ENCODE measurements at places on chromosomes 11 and 22. TPM values are rescaled to one million over a fixed set of nuclear protein-coding genes. Genes with fewer than 3 reads are reported as not detected.

PRR33 gene
- not detected for total RNA-seq

SLC17A6 gene
- not detected for total RNA-seq

PATE3 gene
- not detected for total RNA-seq

ACR gene
- total RNA-seq = not detected

CHRDL2 gene
- total RNA-seq = not detected

IL17REL gene
- not detected for total RNA-seq

C11orf65 gene
- 0.24 TPM for total RNA-seq

FIBIN gene
- not detected for total RNA-seq

SMIM38 gene
- total RNA-seq = not detected

POU2AF3 gene
- total RNA-seq = not detected

EIF4ENIF1 gene
- 59.4 TPM for total RNA-seq

PCNX3 gene
- 9.1 TPM for total RNA-seq

LSP1 gene
- total RNA-seq = 2.4 TPM

DSCAML1 gene
- not detected for total RNA-seq

OR8A1 gene
- not detected for total RNA-seq

GSTT2B gene
- total RNA-seq = 21.4 TPM

CDK2AP2 gene
- 71.7 TPM for total RNA-seq

BRD1 gene
- 8.2 TPM for total RNA-seq

MISFA gene
- 0.60 TPM for total RNA-seq

OPCML gene
- not detected for total RNA-seq

BTG4 gene
- not detected for total RNA-seq

LRRC55 gene
- not detected for total RNA-seq

RAB39A gene
- 1.1 TPM for total RNA-seq

Measured in RPMI7951 (cell line).